Stimulated activated CD8-positive, alpha-beta memory T cell treated with anti-CD3 and anti-CD28 coated beads, Interleukin-2, amount 100 ng/mL, for 1 hour (primary cell): ENCODE measurements at places on chromosomes 2 and 18.

- DNase-seq: no peak
Measured at GRCh38 chr2:141692829-141693228, 438.0 kb downstream of the LRP1B start.

DNA sequence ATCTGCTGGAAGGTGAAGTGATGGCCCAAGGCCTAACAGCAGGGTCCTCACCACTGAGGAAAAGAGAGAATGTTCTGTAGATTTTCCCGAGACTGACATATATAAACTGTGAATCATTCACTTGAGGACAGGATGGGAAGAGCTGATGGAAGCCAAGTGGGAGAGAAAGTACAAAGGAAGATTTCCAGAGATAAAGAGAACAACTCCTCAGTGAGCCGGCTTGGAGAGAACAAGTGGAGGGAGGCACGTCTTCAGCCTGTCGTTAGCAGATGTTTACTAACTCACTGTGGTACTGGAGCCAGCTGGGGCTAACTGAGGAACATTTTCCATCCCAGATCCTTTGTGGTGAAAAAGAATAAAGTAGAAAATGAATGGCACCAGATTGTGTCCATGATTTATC, 552.9 kb upstream of the TNP1 start:
- no peak for DNase-seq

DNA sequence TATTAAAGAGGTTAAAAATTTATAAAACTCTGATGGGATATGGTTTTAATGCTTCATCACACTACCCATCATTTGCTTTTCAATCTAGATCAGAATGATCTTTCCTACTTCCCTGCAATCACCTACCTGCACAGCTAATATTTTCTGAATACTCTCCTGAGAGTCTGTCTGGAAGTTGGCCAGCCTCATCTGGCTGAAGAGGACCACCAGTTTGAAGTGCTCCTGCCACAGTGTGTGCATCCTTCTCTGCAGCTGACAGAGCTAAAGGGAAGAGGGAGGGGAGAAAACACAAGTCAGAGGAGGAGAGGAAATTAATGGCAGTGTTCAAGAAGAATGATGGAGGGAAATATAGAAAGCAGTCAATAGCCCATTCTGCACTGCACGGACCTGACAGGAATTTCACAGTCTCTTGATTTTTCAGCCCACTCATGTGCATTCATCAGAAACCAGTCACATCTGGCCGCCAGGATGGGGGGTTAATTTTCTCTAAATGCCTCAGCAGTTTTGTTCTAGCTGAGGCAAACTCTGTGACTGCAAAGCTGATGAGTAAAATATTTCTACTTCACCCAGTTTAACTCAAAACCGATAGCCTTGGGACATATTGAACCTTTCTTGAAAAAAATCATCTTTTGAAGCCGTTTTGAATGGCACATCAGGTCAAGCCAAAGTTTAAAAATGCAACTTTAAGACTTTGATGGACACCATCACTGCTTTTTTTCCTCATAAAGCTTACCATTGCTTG, 201.8 kb upstream of the KLHL14 start:
- no peak for DNase-seq

DNA sequence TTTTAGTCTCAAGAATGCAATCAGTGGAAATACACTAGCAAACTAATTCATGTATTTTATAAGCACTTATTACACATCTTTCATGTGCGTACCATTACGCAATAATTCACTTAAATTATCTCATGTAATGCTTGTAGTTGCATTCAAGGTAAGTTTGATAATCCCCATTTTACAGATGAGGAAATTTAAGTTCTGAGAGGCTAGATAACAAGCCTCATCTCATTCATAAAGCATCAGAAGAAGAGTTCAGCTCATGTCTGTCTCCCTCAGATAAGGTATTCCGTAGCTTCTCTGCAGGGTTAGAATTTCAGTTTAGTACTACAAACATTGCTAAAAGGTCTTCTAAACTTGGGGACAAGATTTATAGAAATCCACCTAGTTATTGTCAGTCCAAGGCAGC, 47.8 kb downstream of the HNMT start:
- DNase-seq: no peak

GRCh38 chr2:173280853-173281252, 73.8 kb upstream of the CDCA7 start:
- no peak for DNase-seq

DNA sequence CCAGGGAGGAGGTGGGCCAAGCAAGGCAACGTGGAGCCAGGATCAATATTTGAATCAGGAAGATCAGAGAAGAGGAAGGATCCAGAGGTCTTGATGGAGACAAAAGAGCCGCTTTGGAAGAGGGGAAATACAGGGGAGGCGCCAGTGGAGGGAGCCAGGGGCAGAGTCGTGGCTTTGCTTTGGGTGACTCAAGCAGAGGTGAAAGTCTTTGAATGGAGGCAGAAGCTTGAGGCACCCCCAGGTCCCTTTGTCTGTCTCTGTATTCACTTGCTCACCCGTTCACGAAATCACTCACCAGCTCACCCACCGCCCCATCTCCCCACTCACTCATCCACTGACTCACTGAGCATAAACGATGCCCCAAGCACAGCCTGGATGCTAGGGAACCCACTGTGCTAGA, 134.1 kb downstream of the ACOXL start:
- DNase-seq: no peak

DNA sequence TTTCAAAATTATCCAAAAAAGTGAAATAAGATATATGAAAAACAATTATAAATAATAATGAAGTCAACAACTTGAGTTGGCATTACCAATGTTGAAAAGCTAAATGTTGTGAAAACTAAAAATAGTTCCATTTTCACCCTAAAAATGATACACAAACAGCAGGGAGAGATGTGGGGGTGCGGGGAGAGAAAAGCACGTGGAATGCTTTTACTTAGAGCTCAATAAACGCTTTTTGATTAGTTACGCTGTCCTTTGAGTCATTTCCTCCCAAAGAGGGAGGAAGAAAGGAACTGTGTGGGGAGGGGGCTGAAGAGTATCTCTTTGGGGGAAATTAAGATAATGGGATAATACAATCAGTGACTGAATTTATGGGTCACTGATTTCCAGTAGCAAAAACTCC, 29.2 kb downstream of the ZNF521 start:
- DNase-seq: no peak

- no peak for DNase-seq
Measured at GRCh38 chr18:9392726-9393125, 58.2 kb downstream of the TWSG1 start.

GRCh38 chr2:25989154-25989553, 6.9 kb upstream of the KIF3C start:
- no peak for DNase-seq

DNA sequence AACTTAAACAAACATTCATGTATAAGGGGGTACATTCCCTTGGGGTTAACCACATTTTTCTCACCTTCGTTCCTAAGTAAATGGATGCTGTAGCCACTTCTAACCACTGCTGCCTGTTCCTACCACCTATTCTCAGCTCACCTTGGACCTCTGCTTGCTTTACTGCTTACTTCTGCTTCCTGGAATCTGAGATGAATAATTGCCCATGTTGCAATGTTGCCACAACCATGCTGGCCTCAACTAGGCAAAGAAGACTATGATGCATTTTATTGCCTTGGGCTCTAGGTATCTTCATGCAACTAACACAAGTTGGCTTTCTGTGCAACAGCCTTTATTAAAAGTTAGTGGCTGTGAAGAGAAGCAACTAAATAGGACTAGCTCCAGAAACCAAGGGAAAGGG, 106.3 kb upstream of the TCF4 start:
- DNase-seq: no peak

- no peak for DNase-seq
Measured at GRCh38 chr18:13791181-13791580, 32.8 kb upstream of the MC5R start.

DNA sequence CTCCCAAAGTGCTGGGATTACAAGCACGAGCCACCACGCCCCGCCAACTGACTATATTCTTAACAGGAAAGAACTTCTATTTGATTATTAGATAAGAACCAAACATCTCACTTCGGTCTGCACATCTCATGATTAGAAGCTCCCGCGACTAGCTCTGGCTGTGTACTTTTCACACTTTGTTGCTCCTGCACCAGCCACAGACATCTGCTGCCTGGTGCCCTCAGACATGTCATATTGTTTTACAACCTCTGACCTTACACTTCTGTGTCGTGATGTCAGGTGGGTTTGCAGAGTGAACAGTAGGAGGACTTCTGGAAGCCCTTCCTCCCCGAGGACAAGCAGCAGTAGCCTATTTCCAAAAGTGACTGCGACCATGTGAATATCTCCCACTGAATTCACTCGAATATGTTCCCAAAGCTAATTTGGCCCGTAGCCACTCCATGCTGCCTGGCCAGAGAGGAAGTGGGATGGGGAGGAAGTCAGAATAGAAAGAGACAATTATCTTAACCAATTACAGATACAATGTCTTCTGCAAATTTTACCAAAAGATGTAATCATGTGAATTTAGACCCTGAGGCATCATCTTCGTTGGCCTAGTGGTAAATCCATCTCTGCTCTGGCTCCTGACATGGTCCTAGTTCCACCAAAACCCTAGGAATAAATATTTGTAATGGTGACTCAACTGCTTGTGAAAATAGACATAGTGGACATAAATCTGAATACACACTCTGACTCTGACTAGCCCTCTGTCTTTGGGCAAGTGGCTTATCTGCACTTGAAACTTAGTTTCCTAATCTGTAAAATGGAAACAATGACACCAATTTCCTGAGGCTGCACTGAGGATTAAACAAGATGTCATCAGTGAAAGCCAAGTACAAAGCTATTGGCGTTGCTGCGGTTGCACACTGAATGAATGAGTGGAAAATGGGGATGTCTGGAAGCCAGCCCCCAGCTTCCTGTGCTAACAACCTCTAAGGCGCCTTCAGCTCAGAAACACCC, 406.1 kb downstream of the LRATD1 start:
- DNase-seq: no peak

DNA sequence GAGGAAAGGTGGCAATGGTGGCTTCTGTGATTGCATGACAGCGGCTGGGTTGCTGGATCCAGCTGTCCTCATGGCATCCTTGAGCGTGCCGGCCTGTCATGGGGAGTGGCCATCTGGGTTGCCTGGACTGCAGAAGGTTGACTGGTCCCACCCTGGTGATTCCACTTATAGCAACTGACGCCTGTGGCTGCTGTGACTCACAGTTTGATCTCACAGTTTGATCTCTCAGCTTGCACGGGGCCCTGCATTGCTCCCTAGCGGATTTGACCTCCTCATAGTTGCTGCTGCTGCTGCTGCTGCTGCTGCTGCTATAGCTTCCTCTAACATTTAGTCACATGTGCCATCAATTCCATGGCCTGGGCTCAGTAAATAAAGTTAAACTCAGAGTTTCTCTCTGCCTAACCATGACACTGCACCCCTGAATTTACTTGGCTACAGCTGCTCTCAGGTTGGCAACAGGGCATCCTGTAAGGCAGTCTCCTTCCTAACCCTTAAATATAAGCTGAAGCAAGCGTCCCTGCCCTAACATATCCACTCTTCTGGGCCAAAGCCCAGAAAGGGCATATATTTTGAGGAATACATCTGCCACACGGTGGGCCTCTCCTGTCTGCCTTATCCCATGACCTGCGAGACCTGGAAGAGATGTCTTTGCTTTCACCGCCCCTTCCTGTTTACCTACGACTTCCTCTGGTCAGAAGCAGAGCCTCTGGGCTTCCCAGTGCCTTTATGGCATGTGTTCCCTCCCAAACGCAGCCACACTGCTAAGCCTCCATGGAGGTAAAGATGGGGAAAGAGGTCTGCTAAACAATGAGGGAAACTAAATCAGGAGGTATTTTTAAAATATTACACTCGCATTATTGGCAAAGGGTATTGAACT, 37.8 kb upstream of the CCDC150 start:
- DNase-seq: no peak

DNA sequence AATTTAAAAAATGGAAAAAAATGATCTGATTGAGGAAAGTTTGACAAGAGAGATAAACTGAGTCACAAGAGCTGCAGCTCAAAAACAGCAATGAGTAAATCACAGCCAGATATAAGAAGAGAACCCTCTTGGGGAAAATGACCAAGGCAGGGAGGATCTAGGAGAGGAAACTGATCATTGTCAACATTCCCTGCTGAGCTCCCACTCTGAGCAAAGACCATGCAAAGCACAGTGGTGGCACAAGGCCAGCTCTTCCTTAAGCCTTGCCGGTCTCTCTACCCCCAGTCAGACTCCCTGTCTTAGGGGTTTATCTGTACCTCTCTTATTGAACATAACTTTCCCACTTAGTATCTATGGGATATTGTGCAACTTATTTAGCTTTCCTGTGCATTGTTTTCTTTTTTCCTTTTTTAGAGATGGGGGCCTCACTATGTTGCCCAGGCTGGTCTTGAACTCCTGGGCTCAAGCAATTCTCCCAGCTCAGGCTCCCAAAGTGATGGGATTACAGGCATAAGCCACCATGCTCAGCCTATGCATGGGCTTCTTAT, 54.0 kb upstream of the PPP1CB start:
- no peak for DNase-seq

DNA sequence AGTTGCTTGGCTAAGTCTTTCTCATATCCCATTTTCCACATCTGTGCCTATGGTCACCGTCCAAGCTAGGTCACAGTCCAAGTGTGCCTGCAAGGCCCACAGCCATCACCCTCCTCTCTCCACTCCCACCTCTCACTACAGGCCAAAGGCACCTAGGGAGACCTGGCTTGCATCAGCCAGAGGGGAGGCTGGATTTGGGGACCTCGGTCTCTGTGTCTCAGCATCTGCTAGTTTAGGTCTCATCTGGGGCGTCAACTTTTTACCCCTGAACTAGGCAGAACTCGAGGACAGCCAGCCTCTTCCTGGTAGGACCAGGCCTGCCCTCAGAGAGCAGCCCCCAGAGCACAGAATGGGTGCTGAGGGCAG, 217.1 kb downstream of the DYSF start:
- DNase-seq: no peak

DNA sequence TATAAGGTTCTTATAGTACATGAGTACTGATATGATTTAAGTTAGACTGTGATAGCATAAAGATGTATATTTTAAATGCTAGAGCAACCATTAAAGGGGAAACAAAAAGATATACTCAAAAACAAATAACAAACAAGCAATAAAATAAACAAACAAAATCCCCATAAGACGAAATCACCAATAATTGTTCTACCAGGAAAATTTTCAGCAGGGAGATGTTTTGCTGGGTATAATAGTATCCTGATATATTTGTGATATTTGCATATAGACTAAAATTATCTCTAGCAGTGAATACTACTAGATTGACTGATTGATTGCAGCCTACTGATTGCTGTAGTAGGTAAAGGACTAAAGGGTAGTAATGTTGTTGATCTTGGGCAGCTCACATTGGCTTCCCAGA, 177.4 kb downstream of the TMEM182 start:
- no peak for DNase-seq

DNA sequence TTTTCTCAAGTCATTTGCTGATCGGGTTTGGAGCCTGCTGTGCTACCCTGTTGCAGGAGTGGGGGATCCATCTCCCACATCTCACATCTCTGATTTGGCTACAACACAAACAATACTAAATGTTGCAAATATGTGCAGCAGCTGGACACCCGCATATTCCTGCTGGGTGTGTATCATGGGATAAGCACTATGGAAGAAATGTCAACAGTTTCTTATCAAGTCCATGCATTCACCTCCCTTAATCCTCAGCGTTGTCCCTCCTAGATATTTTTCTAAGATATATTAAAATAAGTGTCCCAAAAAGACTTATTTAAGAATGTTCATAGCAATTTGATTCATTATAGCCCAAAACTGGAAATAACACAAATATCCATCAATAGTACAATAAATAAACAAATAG, 303.7 kb downstream of the TRIB2 start:
- DNase-seq: no peak
